ENCODE measurements at places on chromosomes 12 and 14.

- DNase-seq, result no peak
Measured at GRCh38 chr14:56216626-56217379, 98.6 kb downstream of the PELI2 start.

DNA sequence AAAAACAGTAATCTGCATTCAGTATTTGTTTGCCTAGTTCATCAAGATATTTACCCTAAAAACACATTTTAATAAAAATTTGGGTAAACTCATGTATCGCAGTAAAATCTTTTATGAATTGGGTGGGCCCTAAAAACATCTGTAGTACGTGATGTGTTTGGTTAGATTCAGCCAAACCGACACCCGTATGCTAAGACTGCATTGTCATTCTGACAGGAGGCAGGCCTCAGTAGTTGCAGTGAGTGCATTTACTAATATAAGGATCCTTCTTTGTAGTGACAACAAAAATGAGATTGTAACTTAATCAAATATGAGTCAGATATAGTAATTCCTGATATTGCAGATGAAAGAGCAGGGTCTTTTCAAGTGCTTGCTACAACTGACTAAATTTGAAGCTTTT is 191.8 kb downstream of the SLC16A7 start:
- no peak for DNase-seq

- peak; percentile 96 for DNase-seq
Measured at GRCh38 chr12:124829008-124829707, 34.5 kb downstream of the SCARB1 start.

DNA sequence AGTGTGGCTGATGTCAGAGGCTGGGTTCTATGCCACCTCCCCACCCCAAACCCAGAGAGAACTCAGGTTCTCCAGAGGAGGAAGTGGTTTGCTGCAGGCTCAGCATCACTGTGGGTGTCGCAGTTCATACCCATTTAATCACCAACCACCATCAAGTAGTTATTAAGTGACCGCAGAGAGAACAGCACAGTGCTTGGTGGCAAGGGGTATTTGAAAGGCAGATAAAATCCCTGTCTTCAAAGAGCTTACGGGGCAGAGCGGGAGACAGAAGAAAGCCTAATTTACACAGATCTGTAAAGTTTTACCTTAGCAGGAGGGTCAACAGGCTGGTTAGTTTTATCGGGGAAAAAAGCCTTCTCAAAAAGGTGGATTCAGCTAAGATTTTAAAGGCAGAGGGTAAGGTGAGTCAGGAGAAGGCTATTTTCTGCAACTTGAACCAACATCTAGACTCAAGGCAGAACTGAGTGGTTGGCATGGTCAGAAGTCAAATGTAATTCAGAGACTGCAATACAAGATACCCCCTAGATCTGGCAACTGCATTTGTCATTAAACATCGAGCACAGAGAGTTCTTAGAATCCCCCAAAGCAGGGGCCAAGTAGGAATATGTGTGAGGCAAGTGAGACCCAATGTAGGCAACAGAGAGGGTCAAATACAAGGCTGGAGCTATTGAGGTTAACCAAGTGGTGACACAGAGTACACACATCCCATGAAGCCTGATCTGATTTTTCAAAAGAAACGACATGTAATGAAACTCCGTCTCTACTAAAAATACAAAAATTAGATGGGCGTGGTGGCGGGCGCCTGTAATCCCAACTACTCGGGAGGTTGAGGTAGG is 13.2 kb downstream of the PXN start:
- DNase-seq, result no peak

GRCh38 chr14:95388699-95389098 is 69.0 kb upstream of the CLMN start:
- DNase-seq, result peak; percentile 45

DNA sequence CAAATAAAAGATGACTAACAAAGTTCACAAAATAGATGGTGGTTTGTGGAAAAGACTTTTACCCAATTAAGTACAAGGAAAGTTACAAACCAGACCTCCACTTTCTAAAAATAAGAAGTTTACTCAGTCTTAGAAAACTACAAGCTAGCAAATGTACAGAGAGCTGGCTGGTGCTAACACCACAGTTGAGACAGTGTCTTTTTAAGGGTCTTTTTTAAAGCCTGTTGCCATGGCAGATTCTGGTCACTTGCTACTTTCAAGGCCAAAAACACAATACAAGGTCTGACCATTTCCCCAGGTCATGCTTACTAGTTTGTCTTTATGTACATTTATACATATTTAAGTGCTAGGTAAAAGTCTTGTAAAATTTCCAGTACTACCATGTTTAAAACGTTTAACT is 2.4 kb downstream of the BTG1 start:
- DNase-seq, result no peak

- no peak for DNase-seq
Measured at GRCh38 chr12:51943346-51943745, 8.2 kb upstream of the ACVR1B start.

DNA sequence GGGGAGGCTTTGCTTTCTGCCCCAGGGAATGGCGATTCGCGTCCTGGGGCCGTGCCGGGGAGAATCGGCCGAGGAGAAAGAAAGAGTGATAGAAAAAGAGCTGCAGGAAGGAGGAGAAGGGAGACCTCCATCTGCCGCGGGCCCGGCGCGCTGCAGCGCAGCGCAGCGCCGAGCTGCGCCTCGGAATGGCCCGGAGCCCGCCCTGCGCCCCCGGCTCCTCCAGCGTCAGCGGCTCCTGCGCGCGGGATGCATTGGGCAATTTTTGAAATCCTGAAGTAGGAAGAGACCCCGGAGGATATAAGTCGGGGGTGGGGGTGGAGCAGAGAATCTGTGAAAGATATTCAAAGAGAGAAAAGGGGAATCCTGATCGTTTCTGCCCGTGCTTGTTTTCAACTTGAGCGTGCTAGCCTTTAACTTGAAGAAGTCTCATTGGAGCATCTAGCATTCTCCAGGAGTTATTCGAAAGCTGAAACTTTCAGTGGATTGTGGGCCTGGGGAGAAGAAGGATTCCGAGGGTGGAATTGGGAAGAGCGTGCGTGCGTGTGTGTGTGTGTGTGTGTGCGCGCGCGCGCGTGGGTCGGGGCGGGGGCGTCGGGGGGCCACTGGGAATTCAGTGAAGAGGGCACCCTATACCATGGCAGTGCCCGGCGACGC is 441 bp downstream of the PDE3A start:
- DNase-seq, result peak; percentile 18

GRCh38 chr12:130714591-130715149 is 1.4 kb downstream of the RIMBP2 start:
- no peak for DNase-seq

DNA sequence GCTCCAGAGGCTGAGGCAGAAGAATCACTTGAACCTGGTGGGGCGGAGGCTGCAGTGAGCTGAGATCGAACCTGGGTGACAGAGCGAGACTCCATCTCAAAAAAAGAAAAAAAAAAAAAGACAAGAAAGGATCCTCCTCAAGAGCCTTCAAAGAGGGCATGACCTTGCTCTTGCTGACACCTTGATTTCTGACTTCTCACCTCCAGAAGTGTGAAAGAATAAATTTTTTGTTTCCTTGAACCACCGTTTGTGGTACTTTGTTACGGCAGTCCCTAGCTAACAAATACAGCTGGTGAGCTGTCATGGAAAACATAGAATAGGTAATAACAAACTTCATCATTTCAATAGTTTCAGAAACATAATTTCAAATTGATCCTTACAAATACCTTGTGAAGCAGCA is 1.9 kb upstream of the ACTR10 start:
- no peak for DNase-seq

DNA sequence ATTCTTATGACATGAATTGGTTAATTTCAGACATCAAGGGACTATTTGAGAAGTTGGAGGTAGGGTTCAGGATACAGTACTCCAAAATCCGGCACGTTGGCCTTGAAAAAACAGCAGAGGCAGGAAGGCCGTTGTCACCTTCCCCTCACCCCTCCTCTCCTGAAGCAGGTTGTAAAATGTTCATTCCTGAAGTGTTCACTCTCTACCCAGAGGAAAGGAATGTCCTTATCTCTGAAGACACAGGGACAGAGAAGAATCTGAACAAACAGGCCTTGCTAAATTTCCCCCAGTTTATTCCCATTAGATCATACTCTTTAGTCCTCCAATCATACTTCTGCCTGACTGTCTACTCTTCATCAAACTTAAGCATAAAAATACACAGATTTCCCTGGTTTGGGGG is 313.6 kb downstream of the ZFP36L1 start:
- DNase-seq, result no peak
